ENCODE measurements at places on chromosomes 1 and 21.

DNA sequence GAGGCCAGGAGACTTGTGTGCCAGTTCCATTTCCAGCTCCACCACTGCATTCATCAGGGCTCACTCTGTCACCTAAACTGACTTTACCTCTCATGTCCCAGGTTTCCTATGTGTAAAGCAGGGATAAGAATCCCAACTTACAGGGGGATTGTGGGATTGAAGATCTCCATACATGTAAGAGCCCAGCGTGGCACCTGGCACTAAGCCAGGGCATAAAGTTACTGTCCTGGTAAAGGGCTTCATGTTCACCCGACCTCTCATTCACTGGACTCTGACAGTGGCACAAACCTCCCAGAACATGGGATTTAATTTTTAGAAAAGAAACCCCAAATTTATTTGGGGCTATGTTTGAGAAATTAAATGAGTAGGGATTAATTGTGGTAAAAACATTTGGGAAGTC is 8.9 kb upstream of the IGFN1 start:
- no peak for DNase-seq

DNA sequence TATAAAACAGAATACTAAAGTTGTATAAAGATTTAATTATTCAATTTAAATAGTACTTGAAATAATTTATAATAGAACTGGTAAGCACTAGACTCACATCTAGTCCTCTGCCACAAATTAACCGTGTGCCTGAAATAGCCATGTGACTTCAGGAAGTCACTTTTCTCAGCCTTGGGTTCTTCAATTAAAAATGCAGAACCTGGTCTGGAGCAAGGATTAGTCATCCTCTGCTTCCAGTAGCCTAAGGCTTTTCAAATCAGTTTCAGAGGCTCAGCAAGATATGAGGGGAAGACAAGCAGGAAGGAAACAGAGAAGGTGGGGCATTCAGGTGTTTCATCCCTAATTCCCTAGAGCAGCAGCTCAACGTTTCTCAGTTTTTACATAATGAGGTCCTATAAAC is 23.0 kb downstream of the DPH5 start:
- no peak for DNase-seq

- DNase-seq, result no peak
These were observed 51.8 kb downstream of the VWA5B1 start for GRCh38 chr1:20342294-20343148.

GRCh38 chr1:41723786-41724185 is 194.9 kb downstream of the HIVEP3 start:
- no peak for DNase-seq

Measured in caudate nucleus (tissue), 63 donors.